ENCODE measurements at places on chromosomes 5 and 9.

- no peak for DNase-seq
Measured at GRCh38 chr5:103256178-103256577, 2.4 kb upstream of the MACIR start.

GRCh38 chr5:454936-455335, 12.0 kb downstream of the EXOC3 start:
- DNase-seq: no peak

- no peak for DNase-seq
Measured at GRCh38 chr5:142862594-142862993, 92.4 kb downstream of the ARHGAP26 start.

- no peak for DNase-seq
Measured at GRCh38 chr9:94645901-94646300, 6.6 kb upstream of the FBP1 start.

Measured in NCI-H1436 (cell line).